Glutamatergic neuron (in vitro differentiated cells): ENCODE measurements at places on chromosomes 2 and 18. TPM values are rescaled to one million over a fixed set of nuclear protein-coding genes. Genes with fewer than 3 reads are reported as not detected.

The SCN3A gene
- 22.2 TPM for total RNA-seq

The NCK2 gene
- total RNA-seq: 82.4 TPM

The ARHGAP25 gene
- 1.4 TPM for total RNA-seq

The LRATD1 gene
- total RNA-seq: 19.4 TPM

The WIPF1 gene
- 15.5 TPM for total RNA-seq

DNA sequence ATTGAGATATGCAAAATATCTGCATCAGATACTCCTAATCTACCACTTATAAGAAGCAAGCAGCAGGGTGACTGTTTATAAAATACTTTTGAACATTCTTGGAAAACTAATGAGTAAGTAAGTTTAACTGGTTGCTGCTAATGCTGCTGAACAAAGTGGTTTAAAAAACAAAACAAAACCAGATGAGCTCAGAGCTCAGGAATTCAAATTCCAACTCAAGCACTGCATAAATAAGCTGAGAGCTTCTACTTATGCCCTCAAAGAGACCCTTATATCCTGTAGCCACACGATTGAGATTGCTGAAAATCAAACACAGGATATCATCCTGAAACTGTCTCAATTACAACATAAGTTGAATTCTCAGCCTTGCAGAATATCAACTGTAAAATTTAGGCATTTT lies 62.3 kb upstream of the NYAP2 start:
- DNase-seq: no peak

DNA sequence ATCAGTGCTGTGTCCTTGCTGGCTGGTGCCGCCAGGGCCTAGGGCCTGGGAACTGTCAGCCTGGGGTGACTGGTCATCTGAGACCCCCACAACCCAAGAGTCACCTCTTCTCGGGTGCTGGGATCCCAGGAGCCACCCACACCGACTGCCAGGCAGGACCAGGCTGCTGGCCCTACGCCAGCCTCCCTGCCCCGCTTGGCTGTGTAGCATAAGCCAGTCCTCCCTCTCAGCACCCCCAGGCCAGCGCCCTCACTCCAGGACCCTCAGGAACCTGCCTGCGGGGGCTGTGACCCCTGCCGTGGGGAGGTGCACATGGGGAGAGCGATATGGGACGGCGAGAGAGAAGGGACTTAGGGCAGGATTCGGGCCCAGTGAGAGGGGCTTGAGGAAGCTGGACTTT lies 9.5 kb downstream of the ARHGEF4 start:
- no peak for DNase-seq

GRCh38 chr2:48132271-48132625 lies 225.9 kb upstream of the FBXO11 start:
- no peak for DNase-seq

- DNase-seq: no peak
Measured at GRCh38 chr18:11886577-11887110, 21.5 kb downstream of the MPPE1 start.

- no peak for DNase-seq
Measured at GRCh38 chr18:25231327-25231691, 120.7 kb downstream of the ZNF521 start.
